Activated B cell treated with CpG ODN at 0.5 μM for 24 hours (primary cell): ENCODE measurements at places on chromosomes 16 and 17. TPM values are rescaled to one million over a fixed set of nuclear protein-coding genes. Genes with fewer than 3 reads are reported as not detected.

- no peak for DNase-seq
These were observed 43.5 kb downstream of the LYRM9 start for GRCh38 chr17:27849474-27850185.

- no peak for DNase-seq
These were observed 26.3 kb downstream of the CNTNAP1 start for GRCh38 chr17:42708588-42708987.

DNA sequence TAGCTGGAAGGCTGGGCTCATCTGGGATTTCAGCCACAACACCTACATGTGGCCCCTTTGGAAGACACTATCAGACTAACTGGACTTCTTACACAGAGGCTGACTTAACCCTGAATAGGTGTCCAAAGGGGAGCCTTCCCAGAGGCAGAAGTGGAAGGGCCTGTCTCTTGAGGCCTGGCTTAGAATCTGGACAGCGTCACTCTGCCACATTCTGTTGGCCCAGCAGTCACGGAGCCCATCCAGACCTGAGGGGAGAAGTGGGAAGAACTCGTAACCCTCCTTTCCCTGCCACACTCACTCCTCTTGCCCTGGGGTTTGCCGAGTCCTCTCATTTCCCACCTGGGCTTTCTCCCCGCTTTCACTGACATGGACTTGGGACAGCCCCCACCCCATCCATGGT, 170.5 kb downstream of the C16orf95 start:
- no peak for DNase-seq

DNA sequence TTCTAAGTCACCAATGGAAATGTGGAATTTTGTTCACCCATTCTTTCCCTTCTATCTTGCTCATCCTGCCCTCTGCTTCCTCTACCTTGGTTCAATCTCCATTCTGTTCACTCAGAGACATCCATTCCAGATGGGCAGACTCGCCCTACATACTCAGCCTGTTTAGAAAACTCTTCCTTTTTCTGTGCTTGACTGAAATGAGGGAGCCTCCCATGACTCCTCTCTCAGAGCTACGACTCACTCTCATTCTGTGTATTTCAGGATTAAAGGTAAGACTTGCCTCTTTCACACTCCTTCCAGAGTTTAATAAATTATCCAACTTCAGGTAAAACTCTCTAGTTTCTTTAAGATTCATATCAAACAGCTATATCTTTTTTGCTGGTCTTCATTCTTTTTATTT, 182.8 kb downstream of the HS3ST3A1 start:
- no peak for DNase-seq

GRCh38 chr16:62478903-62479458, 442.7 kb upstream of the CDH8 start:
- no peak for DNase-seq

DNA sequence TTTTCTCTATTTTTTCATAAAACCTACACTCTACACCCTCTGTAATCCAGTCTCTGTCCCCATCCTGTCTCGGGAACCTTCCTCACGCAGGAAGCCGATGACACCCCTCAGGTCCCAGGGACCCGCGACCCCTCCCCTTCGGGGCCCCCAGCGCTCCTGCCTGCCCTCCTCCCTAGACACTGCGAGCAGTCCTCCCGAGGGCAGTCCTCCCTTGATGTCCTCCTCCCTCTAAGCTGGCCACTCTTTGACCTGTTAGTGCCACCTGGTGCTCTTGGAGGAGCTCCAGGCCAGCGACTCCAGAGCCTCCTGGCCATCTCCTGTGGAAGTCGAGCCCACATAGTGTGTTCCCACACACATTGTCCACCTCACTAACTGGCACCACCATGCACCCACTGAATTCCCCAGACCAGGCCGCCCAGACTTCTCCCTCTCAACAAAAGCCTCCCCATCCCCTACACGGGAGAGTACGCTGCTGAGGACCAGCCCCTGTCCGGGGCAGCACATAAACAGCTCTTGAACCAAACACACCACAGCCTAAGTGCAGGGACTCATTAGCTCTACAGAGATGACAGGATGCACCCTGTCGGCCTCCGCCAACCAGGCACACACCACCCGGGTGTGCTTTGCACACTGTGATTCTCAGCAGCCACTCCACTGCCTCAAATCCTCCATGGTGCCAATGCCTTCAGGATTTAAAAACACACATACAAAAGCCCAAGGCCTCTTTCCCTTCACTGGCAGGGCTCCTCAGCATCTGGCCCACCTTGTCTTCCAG, 9.3 kb downstream of the OSBPL7 start:
- DNase-seq: no peak

The ABCA6 gene
- total RNA-seq: 3.3 and 4.4 TPM in 2 replicates

The CCL3 gene
- 74.4 and 74.5 TPM in 2 replicates for total RNA-seq

The RBFOX1 gene
- not detected in 2 replicates for total RNA-seq

The CDH1 gene
- 8.2 and 10.7 TPM in 2 replicates for total RNA-seq

The ZMYND15 gene
- total RNA-seq: 0.15 and 0.31 TPM in 2 replicates

The NPIPA5 gene
- total RNA-seq: 0.29 and 0.34 TPM in 2 replicates
